ENCODE measurements at places on chromosomes 1 and 21.

DNA sequence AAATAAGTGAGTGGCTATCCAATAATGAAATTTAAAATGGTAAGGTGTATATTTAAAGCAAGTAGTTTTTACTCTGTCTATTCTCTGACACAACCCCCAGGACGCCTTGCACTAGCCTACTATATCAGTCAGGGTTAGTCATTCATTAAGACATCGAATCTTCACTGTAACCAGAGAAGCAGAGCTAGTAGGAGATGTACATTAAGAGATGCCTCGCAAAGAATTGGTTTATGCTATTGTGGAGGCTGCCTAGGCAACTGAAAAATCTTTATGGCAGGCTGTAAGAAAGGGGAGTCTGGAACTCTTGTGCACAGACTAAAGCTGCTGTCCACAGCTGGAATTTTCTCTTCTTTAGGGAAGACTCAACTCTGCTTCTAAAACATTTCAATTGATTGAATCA is 28.8 kb downstream of the NTNG1 start:
- no peak for DNase-seq

GRCh38 chr1:50264590-50264989 is 155.9 kb downstream of the ELAVL4 start:
- no peak for DNase-seq

GRCh38 chr1:160646711-160647328 is at the start of gene SLAMF1:
Gene SLAMF1, minus strand, starts transcription at chr1:160647044. Its CDS starts 99 bp downstream, at chr1:160646945.
- DNase-seq: peak; percentile 46

DNA sequence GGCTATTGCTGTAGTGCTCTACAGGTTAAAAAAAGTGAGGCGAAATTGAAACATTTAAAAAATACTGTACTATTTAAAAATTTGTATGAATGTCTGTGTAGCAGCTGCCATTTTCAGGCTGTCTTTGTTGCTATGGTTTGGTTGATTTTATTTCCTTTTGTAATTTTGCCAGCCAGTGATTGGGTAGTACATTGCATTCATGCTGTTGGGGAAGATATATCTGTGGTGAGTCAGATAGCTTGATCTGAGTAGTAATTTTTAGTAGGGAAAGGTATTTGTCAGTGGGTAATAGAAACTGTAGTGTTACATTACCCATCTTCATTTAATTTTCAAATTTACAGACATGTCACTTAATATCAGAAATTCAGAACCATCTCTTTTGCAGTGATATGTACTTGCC is 15.0 kb downstream of the NFIA start:
- no peak for DNase-seq

DNA sequence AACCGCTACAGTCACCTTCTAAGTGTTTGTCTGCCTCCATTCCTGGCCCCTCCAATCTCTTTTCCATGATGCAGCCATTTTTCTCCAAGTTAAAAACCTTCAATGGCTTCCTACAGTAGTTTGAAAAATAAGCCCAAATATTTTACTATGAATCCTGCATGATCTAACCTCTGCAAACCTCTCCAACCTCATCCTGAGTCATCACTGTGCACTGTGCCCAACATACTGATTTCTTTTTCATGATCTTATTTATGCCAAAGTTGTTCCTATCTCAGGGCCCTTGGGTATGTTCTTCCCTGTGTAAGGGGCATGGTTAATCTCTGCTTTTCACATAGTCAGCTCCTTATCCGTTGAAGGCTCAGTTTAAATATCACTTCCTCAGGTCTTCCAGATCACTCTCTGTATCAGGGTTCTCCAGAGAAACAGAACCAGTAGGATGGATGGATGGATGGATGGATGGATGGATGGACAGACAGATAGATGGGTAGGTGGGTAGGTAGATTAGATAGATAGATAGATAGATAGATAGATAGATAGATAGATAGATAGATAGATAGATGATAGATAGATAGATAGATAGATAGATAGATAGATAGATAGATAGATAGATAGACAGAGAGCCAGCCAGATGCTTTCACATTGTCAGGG is 18.1 kb upstream of the PTPN14 start:
- no peak for DNase-seq

DNA sequence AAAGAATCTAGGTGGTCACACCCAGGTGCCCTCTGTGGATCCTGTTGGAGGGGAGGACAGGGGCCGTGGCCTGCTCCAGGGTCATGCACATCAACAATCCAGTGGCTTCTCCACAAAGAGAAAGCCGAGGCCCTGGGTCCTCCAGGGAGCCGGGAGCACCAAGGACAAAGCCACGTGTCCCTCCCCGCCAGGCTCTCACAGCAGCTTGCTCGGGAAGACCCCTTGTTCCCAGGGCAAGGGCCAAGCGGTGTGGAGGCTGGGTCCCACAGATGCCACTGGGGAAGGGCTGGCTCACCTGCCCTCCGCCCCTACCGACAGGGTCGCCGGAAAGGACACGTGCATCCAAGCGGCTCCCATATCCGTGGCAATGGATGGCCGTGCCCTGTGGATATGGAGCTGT is 192.9 kb upstream of the VAMP3 start:
- no peak for DNase-seq
